ENCODE measurements at places on chromosomes 7 and 10.

DNA sequence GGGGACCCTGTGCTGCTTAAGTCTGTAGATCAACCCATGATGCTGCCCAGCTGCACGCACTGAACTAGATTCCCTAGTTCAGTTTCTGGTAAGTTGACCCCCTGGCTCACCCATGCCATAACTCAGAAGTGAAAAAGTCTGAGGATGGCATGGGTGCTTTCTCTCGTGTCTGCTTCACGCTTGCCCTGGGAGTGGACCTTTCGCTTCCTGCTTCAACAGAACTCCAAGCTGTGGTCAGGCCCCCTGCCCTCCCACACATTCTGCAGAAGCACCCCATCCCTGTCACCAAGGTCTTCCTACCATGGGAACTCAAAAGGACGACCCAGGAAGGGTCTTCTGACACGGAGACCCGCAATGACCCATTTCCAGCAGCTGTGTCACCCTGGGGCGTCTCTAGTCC, 39.9 kb downstream of the LRRC18 start:
- DNase-seq: no peak

DNA sequence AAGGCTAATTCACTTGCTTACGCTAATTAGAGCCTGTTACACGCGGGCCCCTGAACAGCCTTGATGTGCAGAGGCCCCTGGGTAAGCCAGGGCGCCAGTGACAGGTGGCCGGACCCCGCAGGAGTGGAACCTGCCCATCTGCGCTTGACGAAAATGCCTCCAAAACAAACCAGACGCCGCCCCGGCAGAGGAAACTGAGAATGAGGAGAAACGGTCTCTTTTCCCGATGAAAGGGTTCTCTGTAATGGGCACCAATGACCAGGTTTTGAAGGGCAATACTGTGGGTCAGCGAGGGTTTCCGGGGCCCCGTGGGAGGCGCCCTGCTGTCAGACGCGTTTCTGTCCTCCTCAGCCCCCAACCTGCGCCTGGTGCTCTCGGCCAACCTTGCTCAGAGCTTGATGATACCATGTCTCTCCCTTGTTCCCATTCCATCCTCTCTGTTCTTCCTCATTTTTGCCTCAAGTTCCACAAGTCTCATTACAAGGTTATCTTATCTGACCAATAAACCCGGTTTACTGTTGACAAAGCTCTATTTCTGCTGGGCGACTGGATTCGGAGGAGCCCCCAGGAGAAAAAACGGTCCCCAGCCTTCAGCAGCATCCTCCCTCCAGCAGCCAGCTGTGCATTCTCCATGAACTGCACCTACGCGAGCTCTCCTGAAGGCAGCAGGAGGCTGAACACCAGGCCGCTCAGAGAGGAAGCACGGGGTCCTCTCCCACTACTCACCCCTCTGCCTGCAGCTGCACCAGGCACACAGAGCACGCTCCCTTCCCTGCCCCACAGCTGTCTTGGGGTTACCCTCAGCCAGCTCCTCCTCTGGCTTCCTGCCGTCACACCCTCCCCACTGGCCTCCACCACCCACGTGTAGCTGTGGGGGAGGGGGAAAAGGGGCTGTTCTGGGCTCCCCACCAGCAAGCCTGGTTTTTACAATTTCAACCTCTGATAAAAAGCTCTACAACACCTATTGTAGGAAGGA, 202.0 kb downstream of the MAD1L1 start:
- no peak for DNase-seq

DNA sequence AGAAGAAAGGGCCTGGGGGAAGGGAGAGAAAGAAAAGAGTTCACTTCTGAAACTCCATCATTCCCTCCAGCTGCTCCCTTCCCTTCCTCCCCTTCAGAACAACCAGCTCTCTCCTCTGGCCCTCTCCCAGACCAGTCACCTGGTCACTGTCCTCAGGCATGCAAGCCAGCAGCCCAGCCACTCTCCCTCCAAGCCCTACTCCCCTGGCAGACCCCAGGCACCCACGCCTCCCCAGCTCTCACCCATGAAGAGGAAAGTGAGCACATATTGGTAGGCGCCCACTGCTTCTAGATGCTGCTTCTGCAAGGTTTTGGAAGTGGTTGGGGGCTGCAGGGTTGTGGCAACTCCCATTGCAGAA, 353 bp downstream of the MOGAT3 start:
- DNase-seq: no peak

DNA sequence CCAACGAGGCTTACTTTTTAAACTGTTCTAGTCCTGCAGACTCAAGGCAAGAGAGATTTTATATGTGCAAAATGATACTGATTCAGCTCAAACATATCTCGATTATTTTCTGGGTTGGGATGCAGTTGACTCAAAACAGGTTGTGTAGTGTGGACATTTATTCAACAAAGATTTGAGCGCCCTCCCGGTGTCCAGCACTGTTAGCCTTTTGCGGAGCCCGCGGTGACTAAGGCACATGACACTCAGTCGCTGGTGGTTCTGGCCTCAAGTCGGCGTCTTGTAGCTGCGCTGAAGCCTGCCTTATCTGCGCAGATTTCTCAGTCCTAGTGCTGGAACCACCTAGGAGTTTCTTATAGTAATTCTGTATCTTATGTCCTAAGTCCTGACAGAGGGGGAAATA, 938 bp upstream of the CADPS2 start:
- DNase-seq: peak; percentile 73

- no peak for DNase-seq
Measured at GRCh38 chr10:72334196-72334824, 20.4 kb downstream of the DNAJB12 start.

DNA sequence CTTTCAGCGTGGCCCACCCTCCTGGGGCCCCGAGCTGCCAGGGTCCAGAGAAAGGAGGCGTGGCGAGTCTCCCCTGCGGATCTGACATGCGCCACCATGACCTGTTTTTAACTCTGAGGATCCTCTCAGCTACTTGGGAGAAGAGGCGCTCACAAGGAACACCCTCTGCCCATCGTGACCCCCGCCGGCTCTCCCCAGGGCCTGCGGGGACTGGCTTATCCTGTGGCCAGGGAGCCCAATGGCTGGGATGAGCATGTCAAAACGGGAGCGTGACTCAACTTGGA, 93.7 kb downstream of the EBF3 start:
- DNase-seq: no peak

DNA sequence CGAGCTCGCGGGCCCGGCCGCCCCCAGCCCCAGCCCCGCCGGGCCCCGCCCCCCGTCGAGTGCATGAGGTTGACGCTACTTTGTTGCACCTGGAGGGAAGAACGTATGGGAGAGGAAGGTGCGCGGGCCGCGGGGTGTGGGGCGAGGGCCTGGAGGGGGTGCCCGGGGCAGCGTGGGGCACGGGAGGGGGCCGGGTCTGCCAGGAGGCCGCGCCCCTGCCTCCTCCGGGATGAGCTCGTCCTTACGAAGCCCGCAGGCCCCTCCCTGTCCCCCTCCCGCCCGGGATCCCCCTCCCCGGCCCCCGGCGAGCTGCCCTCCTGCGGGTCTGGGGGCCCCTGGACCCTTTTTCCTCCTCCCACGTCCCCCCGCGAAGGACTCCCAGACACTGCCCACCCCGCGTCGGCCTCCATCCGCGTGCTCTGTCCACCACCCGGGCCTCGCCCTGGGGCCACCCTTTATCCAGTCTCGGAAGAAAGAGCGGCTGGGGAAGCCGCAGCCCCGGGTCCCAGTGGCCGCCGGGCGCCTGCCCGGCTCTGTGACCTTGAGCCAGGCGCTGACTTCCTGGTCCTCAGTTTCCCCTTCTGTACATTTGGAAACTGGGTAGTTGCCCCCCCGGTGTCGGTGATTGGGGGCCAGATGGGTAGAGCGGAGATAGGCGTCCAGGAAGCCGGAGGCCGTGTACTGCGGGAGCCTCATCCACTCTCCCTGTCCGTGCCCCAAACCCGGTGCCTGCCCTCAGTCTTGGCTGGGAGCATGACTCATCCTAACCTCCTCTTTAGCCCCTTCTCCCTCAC, 521 bp downstream of the LIMK1 start:
- peak; percentile 34 for DNase-seq

GRCh38 chr7:28855538-28856217, 102.5 kb downstream of the TRIL start:
- DNase-seq: peak; percentile 90

DNA sequence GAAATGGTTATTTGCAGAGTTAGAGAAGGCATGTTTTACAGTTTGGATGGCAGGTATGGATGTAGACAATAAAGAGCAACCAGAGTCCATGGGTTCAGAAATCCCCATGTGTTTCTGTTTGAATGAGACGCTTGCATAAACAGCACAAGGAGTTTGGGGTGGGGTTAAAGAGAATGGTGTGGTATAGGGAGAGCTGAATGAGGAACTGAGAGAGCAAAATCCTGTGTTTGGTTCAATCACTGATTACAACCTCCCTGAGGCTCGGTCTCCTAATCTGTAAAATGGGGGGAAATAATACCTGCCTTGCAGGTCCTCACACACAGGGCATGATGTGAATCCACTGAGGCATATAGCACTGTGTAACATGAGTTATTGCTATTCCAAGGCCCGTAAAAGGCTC, 23.7 kb downstream of the CAV1 start:
- no peak for DNase-seq

DNA sequence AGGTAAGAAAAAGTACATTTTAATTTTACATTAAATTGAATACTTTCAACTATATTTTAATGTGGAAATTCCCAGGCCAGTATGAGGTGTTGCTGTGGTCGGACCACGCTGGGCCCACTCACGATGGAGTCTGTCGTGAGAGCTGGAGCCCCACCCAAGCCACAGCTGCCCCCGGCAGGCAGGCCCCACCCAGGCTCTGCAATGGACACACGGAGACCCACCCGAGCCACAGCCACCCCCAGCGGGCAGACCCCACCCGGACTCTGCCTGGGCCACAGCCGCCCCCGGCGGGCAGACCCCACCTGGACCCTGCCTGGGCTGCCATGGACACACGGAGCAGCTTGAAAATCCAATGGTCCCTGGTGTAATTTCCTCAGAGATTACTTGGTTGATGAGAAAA, 141.3 kb downstream of the PTPRN2 start:
- DNase-seq: no peak

Measured in amniotic stem cell (primary cell).